ENCODE measurements at places on chromosomes 5 and 9.

DNA sequence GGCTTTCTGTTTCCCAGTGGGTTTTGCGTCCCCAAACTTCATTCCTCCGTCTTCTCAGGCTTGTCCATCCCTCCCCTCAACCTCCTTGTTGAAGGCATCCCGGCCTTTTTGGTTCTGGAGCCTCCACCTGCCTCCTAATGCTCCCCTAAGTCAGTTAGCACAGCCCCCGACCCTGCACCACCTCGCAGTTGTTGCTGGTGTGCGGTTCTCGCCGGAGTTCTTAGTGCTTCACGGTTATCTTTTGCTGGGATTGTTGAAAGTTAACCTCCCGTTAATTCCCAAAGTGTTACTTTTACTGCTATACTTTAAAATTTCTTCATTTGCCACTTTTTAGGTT is 447 bp downstream of the UBLCP1 start:
- DNase-seq, result no peak

- no peak for DNase-seq
Observed at GRCh38 chr5:124252191-124252638, 494.2 kb downstream of the ZNF608 start.

DNA sequence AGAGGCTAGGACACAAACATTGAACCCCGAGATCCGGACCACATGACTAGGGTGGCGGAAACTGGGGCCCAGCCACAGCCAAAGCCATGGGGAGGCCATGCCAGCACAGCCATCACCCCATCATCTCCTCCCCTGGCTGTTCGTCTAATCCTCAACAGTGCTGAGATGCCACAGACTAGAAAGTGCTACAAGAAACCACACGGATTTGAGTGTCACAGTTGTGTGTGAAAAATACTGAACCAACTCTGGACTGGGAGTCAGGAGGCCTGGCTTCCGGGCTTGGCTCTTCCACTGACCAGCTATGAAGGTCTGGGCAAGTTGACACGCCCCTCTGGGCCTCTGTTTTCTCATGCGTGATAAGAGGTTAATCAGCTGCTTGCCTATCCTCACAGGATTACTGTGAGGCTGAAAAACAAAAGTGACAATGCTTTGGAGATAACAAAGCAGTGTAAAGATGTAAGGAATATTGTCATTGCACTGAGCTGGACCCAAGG is 38.8 kb upstream of the SHB start:
- no peak for DNase-seq

DNA sequence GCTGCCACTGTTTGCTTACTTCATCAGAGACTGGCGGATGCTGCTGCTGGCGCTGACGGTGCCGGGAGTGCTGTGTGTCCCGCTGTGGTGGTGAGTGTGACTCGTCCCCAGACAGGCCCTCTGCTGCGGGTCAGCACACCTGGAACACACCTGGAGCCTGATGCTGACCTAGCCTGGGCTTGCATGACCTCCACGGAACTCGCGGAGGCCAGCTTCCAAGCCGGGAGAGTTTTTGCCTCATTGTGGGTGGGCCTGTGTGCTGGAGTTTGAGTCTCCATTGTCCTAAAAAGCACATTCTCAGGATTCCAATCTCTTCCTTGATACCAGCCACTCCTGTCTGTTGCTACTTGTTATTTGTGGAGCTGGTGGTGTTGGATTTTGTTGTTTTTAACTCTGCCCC is 28.1 kb downstream of the SLC22A4 start:
- DNase-seq, result no peak

DNA sequence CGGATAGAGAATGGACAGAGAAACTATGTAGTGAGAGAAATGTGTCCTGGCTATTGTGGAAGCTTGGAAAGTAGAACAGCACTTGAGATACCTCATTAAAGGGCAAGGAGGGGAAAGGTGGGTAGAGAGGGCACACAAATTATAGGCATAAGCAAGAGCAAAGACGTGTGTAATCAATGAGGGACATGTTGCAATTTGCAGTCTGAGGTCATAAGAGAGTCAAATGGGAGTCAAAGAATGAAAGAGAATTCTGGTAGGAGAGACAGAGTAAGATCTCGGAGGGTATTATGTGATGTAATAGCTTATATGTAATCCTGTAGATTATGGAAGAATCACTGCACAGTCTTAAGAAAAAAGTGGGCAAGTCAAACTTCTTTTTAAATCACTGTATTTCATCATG is 312.0 kb upstream of the RGMB start:
- DNase-seq, result no peak

DNA sequence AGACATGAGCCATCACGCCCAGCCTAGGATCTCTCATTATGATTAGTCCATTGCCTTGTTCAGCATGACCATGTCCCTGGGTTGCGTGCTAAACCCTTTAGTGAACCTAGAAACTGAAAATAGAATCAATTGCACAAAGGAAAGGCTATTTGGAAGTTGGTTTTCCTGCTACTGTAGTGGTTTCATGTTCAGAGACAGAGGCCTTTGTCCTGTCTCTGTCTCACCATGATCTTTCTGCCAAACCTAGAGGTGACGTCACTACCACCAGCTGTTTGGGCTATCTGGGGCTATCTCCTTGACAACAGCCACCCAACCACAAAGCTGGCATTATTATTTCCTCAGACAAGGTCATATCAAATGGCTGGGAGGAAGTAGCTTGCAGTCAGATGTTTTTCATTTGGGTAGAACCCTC is 4.0 kb upstream of the CDK5RAP2 start:
- peak; percentile 4 for DNase-seq

DNA sequence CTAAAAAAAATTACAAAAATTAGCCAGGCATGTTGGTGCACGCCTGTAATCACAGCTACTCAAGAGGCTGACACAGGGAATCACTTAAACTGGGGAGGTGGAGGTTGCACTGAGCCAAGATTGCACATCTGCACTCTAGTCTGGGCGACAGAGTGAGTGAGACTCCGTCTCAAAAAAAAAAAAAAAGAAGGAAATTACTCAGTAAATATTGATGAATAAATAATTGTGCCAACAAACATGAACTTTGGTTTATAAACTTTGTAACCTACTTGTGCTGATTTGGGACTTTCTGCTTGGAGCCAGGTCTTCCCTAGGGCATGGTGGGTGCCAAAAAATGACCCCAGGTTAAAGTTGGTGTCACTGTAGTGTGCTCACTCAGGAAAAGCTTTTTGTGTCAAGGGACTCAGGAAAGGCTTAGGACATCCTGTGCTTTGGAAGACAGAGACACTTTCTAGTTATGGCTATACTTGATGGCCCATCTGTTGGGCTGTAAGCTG is 19.0 kb downstream of the ABLIM3 start:
- no peak for DNase-seq

DNA sequence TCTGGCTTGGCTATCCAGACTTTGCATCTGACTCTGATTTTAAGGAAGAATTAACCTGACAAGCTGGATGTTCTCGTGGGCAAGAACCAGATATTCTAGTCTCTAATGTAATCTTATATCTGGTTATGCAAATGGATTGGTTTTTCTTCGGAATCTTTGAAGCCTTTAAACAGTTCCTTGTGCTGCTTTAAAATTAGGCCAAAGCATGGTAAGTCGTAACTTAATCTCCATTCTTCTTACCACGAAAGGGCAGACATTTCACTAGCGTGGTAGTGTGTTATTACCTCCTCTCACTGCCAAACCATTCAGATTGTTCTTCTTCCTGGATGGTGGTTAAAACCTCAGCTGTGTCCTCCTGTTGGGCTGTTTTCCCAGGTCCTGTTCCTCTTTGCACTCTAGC is 34.1 kb upstream of the TTC23L start:
- DNase-seq, result no peak

- no peak for DNase-seq
Observed at GRCh38 chr5:168784454-168784853, 205.3 kb upstream of the PANK3 start.

GRCh38 chr5:81774374-81774773 is 23.5 kb upstream of the SSBP2 start:
- no peak for DNase-seq

DNA sequence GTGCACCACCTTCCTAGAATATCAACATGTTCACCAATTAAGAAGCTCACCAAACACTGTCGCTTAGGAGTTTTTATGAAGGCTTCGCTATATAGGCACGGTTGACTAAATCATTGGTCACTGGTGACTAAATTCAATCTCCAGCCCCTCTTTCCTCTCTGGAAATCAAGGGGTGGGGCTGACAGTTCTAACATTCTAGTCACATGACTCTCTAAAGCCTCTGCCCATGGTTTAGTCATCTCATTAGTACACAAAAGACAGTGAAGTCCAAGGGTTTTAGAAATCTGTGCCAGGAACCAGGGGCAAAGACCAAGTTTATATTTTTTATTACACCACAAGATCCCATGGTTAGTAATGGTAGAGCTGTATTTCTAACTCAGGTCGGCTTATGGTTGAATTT is 243.2 kb downstream of the ELAVL2 start:
- no peak for DNase-seq

GRCh38 chr9:88773627-88774244 is 217.5 kb upstream of the S1PR3 start:
- DNase-seq, result no peak

GRCh38 chr5:40983781-40984180 is 74.5 kb downstream of the C7 start:
- no peak for DNase-seq

- no peak for DNase-seq
Observed at GRCh38 chr9:109789971-109790370, 10.0 kb downstream of the PALM2AKAP2 start.

- no peak for DNase-seq
Observed at GRCh38 chr5:10467281-10468198, 25.9 kb downstream of the ROPN1L start.

DNA sequence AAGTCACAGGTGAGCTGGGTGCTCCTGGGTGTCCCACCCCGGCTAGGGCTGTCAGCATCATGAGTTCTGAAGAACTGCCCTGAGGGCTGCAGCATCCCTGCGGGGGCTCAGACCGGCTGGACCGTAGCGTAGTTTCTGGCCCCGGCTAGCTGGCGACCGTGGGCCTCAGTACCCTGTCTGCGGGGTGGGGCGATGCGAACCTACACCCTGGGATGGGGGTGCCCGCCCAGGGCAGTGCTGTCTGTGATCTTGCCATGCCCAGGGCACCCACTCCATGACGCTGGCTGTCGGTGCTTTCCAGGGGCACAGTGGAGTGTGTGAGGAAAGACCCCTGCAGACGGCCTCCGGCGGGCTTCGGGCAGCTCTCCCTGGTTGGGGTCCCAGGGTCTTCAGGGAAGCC is 66.5 kb upstream of the IRX4 start:
- DNase-seq, result no peak

DNA sequence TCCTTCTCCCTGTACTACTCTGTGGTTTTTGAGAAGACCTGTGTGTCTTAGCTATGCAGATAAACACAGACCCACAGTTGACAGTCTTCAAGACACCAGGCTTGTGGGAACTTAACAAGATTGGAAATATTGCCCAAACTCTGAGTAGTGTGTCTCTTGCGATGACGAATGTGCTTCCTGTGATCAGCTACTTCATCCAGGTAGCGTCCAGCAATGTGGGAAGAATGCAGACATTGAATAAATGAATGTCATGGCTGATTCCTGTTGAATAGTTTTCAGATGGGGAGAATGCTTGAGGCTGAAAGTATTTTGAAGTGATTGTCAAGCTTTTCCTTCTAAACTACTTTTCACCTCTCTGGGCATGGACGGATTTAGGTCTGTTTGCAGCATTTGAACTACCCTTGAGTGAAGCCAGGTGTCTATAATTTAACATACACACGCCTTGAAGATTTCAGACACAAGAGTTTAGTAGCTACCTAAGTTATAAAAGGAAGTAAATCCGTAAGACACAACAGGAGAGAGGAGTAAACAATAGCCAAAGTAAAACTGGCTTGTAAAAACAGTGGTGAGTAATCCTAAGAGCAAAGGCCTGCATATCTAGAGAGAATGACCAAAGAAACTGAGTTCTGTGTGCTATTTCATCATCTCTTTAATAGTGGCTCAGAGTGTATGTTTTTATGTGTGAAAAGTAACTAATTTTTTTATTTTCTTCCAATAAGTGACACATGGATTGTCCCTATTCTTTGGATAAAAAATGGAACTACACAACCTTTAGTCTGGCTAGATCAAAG is 30.0 kb upstream of the ARL14EPL start:
- no peak for DNase-seq

- DNase-seq, result no peak
Observed at GRCh38 chr5:121628783-121629182, 222.9 kb upstream of the FTMT start.

DNA sequence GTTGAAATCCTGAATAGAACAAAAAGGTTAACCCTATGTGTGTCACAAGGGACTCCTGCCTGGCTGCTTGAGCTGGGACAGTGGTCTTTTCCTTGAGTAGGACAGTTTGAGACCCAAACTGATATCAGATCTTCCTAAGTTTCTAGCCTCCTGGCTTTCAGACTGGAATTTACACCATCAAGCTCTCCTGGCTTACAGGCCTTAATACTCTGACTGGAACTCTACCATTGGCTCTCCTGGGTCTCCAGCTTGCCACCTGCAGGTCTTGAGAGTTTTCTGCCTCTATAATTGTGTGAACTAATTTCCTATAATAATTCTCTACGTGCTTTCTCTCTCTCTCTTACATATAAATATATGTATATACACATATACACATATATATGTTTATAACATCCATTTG is 112.5 kb downstream of the PRR16 start:
- no peak for DNase-seq

DNA sequence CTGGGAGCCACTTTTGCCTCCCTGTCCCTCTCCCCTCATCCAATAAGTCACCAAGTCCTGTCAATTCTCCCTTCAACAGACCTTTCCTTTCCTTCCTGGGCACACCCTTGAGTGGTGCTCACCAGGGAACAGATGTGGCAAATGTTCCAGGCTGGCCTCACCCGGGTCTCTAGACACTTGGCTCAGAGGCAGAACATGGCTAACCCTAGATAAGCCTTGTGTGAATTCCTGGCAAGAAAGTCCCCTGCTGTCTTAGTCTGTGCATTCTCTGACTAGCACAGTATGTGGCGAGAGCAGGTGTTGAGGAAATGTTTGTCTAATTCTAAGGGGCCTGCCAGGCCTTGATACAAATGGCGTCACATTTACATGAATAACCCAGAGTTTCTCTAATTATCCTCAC is 41.2 kb upstream of the PTGS1 start:
- DNase-seq, result no peak

GRCh38 chr5:131262953-131263541 is 806 bp upstream of the CDC42SE2 start:
- no peak for DNase-seq

DNA sequence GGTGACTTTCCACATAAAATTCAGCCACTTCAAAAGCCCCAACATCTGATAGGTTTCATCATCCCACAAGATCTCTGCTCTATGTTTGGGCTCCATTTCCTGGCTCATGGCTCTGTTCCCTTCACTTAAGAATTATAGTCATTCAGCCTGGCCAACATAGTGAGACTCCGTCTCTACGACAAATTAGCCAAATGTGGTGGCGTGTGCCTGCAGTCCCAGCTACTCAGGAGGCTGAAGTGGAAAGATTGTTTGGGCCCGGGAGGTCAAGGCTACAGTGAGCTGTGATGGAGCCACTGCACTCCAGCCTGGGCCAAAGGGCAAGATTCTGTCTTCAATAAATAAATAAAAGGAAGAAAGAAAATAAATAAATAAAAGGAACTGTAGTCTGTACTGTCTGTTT is 57.9 kb upstream of the CTSV start:
- no peak for DNase-seq
